Fibroblast of lung (primary cell): ENCODE measurements at places on chromosomes 12 and 14. TPM values are rescaled to one million over a fixed set of nuclear protein-coding genes. Genes with fewer than 3 reads are reported as not detected.

OR6C2 gene
- not detected in 2 replicates for total RNA-seq

SYT1 gene
- total RNA-seq: 0.51 and 2.1 TPM in 2 replicates

KRT78 gene
- total RNA-seq: not detected in 2 replicates

FAM161B gene
- total RNA-seq: 4.1 and 5.3 TPM in 2 replicates

IL22 gene
- total RNA-seq: not detected in 2 replicates

OTOGL gene
- total RNA-seq: under 0.01 and 0.17 TPM in 2 replicates

GALNT9 gene
- 0.51 and 2.8 TPM in 2 replicates for total RNA-seq

RTL1 gene
- not detected in 2 replicates for total RNA-seq

PPM1A gene
- 21.8 and 25.9 TPM in 2 replicates for total RNA-seq

ANKS1B gene
- total RNA-seq: 0.51 and 0.83 TPM in 2 replicates

PDE3A gene
- total RNA-seq: 0.17 and 0.26 TPM in 2 replicates

FZD10 gene
- under 0.01 TPM in 1 of 2 replicates, not detected in the other for total RNA-seq

DNAI7 gene
- 0.17 and 0.26 TPM in 2 replicates for total RNA-seq

CELA1 gene
- total RNA-seq: not detected in 2 replicates

GDF3 gene
- not detected in 2 replicates for total RNA-seq

TAS2R7 gene
- not detected in 2 replicates for total RNA-seq

PPP1R36 gene
- total RNA-seq: 1.0 and 1.3 TPM in 2 replicates

RNASE7 gene
- not detected in 2 replicates for total RNA-seq

PAH gene
- not detected in 2 replicates for total RNA-seq

NTN4 gene
- 8.2 and 28.6 TPM in 2 replicates for total RNA-seq

KCNH5 gene
- total RNA-seq: 0.83 and 1.0 TPM in 2 replicates

WNT1 gene
- total RNA-seq: not detected in 2 replicates

MSRB3 gene
- 31.3 and 46.9 TPM in 2 replicates for total RNA-seq

SLC6A15 gene
- 0.77 and 0.99 TPM in 2 replicates for total RNA-seq

CD163L1 gene
- 0.33 TPM in 1 of 2 replicates, not detected in the other for total RNA-seq

ATP5F1B gene
- 376 and 613 TPM in 2 replicates for total RNA-seq

SLC10A1 gene
- total RNA-seq: not detected in 2 replicates

SUPT16H gene
- total RNA-seq: 66.1 and 69.6 TPM in 2 replicates

NFATC4 gene
- 33.1 and 59.9 TPM in 2 replicates for total RNA-seq

PRICKLE1 gene
- 4.1 and 9.6 TPM in 2 replicates for total RNA-seq

ZDHHC22 gene
- total RNA-seq: not detected in 2 replicates

CCDC197 gene
- not detected in 2 replicates for total RNA-seq

RAD51AP1 gene
- 1.0 and 4.1 TPM in 2 replicates for total RNA-seq

TTC7B gene
- total RNA-seq: 10.8 and 18.8 TPM in 2 replicates

CERS5 gene
- total RNA-seq: 36.7 and 51.0 TPM in 2 replicates

CDC42BPB gene
- 66.8 and 98.3 TPM in 2 replicates for total RNA-seq

ANO2 gene
- total RNA-seq: 0.17 TPM in 1 of 2 replicates, not detected in the other
